Esophagus squamous epithelium (tissue), 5 donors: ENCODE measurements at places on chromosomes 5 and 9.

GRCh38 chr9:12702160-12702758 lies 9.1 kb downstream of the TYRP1 start:
- DNase-seq: no peak

DNA sequence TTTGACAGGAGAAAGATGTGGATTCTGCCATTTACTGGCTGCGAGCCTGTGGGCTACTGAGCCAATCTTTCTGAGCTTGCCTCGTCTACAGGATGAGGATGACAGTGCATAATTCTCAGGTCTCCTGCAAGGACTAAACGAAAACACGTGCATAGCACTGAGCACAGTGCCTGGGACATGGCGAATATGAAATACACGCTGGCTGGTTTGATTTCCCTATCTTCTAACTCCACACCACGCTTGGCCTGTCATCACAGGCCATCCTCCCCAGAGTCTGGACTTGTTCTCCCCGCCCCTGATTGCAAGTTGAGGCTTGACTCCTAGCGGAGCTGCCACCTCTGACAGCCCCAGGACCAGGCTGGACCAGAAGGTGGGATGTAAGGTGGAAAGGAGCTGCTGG lies 37.9 kb downstream of the ARPC5L start:
- DNase-seq: no peak

DNA sequence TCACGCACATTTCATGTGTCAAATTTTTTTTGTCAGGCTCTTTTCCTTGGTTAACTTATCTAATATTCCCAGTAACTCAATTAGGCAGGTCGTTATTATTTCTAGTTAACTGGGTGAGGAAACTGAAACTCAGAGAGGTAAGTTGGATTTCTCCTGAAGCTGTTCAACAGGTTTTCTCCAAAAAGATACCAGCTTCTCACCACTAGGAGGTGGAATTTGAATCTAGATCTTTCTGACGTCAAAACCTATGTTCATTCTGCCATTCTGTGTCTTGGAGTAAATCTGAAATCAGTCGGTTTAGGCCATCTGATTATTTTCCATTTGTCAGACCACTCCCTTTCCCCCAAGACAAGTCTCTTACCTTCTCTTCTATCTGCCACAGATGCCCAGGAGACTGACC lies 572.9 kb downstream of the ACTL7B start:
- no peak for DNase-seq

- no peak for DNase-seq
These were observed 59.7 kb downstream of the TENT4A start for GRCh38 chr5:6772886-6773285.

DNA sequence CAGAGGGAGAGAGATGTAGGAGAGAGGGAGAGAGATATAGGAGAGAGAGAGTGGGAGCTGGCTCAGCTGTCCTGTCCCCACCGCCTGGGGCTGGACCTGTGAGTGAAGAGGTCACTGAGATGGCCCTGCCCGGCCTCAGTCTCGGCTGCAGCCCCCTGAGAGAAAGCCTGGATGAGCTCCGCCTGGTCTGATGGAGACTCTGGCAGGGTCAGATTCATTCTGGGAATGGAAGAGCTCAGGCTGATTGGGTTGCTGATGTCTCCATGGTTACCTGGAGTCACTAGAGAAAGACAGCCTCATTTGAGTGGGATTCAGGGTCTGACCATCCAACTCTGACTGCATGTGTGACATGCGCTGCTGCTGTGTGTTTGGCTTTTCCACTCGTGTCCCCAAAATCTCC lies 27.1 kb upstream of the SEMA4D start:
- no peak for DNase-seq

DNA sequence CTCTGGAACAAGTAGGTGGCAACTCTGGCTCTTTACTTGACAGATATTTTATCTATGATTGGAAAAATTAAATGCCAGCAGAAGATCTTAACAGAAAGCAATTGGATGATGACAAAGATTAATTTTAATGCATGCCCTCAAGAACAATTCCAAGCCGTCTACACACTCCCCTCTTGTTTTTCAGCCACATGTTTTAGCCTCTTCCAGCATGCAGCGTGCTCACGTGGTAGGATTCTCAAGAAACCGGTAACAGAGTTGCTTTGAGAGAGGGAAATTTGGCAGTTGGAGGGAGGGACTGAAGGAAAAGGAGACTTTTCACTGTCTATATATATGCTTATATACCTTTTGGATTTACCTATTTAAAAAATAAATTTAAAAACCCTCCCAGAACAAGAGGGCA lies 48.3 kb upstream of the FANCC start:
- DNase-seq: no peak

DNA sequence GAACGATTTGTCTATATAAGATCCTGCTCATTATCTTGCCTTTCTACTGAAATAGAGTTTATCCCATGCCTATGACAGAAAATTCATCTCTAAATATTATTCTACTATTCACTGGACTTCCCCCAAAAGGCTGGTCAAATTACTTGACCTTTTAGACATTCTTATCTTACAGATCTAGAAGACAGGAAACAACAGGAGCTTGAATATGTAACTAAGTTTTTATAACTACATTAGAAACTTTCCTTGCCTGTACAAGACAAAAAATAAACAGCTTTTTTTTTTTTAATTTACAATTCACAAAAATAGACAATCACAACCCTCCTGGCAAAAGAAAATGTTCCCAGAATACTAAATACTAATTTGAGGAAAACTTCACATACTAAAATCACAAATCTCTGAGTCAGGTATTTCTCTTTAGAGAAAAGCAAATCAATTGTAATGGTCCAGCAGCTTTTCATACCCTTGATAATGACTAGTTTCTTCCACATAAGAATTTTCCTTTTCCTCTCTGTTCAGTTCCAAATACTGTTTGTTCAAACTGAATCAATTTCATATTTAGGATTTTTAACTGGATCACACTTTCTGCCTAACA lies 68.6 kb downstream of the MLLT3 start:
- DNase-seq: no peak

DNA sequence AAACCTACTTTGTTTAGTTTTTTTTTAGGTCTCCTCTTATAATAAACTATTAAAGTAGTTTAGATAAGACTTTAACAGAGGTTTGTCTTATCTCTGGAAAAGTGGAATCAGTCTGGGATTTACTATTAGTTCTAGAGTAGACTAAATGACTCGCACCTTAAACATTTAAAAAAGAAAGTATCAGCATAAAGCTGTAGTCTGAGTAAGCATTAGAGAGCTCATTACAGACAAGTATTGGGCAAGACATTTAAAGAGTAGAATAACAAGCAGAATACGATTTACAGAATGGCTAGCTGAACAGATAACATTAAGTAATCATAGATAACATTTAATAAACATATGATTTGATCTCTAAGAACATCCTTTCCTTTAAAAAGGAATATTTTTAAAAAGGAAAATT lies 226.0 kb upstream of the DMAC1 start:
- no peak for DNase-seq
